Astrocyte of the spinal cord (primary cell): ENCODE measurements at places on chromosomes 3 and 15.

GRCh38 chr15:60651101-60651500 is 172.2 kb upstream of the ICE2 start:
- no peak for DNase-seq

DNA sequence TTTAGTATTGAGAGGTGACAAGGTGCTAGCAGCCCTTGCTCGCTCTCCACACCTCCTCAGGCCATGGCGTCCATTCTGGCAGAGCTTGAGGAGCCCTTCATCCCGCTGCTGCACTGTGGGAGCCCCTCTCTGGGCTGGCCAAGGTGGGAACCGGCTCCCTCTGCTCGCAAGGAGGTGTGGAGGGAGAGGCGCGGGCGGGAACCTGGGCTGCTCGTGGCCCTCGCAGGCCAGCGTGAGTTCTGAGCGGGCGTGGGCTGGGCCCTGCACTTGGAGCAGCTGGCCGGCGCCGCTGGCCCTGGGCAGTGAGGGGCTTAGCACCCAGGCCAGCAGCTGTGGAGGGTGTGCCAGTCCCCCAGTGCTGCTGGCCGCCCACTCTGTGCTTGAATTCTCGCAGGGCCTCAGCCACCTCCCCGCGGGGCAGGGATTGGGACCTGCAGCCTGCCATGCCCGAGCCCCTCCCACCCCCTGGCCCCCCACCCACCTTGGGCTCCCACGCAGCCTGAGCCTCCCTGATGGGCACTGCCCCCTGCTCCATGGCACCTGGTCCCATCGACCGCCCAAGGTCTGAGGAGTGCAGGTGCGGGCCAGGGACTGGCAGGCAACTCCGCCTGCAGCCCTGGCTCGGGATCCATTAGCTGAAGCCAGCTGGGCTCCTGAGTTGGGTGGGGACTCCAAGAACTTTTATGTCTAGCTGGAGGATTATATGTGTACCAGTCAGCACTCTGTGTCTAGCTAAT is 785.2 kb downstream of the DIPK2A start:
- no peak for DNase-seq

DNA sequence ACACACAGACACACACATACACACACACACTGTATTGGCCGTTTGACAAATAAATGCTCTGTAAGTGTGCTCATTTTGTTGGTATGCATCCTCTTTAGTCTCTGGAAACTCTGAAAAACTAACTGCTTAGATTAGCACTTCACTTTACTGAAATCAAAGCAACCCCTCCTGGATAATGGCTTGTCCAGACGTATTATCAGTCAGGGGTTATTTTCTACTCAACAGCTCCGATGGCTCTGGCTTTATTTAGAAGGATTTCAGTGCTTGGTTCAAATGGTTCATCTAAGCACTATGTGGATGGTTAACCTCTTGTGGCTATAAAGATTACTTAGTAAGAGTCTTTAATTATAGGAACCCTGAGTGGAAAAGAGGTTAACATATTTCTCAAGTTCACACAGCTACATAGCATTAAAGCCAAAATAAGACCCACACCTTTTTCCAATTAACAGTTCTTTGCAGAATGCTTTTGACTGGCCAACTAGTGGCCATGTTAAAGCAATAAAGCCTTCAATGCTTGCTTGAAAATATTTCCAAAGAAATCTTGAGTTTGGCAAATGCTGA is 516.1 kb upstream of the NAALADL2 start:
- peak; percentile 31 for DNase-seq

DNA sequence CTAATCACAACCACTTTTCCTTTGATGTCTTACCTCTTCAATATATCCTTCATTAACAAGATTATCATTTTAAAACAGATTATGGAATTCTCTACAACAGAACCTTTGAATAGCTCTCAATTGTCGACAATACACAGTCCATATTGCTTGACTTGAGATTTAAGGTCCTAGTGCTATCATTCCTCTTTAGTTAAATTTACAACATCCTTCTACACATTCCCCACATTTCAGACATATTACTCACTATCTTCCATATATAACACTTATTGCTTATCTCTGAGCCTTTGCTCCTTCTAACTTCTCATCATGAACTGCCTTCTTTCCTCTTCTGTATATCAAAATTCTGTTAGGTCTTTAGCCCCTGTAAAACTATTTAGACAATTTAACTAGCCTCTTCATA is 247.0 kb downstream of the STXBP5L start:
- DNase-seq, result no peak

- DNase-seq, result no peak
Measured at GRCh38 chr15:49605588-49605987, 15.0 kb downstream of the FAM227B start.

DNA sequence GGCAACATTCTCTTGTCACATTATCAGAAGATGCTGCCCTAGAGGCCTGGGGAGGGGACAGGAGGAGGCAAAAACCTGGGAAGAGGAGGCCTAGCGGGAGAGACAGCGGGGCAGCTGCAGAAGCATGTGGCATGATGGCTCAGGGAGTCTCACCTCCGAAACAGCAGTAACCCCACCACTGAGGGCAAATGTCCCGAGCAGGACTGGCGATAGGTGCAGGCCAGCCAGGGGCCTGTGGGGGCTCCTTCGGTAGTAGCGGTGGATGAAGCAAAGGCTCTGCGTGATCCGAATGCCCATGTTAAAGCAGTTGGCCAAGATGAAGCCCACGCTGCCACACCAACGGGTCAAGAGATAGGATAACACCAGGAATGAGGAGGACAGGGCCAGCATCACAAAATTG is 38.0 kb downstream of the RFT1 start:
- DNase-seq, result no peak

DNA sequence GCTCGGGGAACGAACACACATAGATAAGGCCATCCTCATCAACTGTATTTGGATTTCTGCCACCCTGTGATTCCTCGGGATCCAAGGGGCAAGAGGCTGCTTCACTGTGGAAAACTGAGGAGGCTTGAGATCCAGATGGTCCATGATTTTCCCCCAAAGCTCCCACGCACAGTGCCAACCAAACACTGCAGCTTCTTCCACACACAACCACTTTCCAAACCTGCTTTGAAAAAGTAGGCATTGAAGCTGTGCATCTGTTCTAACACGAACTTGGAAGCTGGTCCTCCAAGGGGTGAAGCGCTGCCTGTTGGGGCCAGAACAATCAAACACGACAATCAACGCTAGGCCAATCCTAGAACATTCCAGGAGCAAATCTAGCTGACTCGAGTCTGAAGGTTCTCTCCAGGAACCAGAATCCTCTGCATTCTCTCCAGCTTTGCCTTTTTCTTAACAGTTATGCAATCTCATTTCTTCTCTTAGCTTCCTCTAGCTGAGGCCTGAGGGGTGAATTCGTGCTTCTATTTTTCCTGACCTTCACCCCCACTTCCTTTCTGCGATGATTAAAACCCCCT is 104.4 kb downstream of the LRRK1 start:
- no peak for DNase-seq

- no peak for DNase-seq
Measured at GRCh38 chr3:11950576-11950975, 53.6 kb upstream of the SYN2 start.

DNA sequence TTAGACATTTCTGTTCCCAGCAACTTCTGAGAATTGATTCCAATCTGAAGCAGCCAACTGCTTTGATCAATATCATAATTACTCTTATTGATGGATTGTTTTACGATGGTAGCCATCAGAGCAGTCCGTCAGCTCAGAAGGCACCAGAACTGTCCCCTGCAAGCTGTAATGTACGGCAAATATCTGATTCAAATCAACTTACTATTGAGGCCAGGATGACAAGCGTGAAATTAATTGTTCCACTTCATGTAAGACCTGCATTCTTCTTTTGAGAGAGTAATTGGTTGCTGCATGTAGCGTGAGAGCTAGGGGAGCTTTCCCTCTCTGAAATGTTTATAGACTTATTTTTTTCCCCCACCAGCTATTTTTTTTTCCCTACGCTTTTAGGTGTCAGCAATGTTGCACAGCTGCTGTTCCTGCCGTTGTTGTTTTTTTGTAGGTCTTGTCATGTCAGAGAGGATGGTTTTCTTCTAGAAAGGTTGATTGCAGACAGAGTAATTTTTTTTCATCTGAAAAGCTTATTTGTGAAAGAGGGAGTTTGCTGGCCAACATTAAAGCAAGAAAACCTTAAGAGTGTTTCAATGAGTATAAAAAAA is 134.9 kb downstream of the CACNA2D3 start:
- DNase-seq, result no peak

GRCh38 chr3:34777386-34777785 is 861.9 kb upstream of the ARPP21 start:
- no peak for DNase-seq

DNA sequence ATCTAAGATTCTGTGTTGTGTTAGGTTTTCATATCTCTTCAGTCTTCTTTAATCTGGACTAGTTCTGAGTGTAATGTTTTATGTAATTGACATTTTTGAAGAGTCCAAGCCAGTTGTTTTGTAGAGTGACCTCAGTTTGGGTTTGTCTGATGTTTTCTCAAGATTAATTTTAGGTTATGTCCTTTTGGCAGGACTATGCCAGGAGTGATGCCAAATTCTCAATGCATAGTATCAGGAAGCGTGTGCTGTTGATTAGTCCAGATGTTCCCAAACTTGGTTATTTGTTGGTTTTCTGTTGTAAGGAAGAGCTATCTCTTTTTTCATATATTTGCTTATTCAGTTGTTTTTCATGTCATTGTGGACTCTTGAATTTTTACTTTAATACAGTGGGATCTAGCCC is 32.6 kb downstream of the NMD3 start:
- no peak for DNase-seq

- no peak for DNase-seq
Measured at GRCh38 chr3:4945324-4945723, 33.9 kb upstream of the BHLHE40 start.

DNA sequence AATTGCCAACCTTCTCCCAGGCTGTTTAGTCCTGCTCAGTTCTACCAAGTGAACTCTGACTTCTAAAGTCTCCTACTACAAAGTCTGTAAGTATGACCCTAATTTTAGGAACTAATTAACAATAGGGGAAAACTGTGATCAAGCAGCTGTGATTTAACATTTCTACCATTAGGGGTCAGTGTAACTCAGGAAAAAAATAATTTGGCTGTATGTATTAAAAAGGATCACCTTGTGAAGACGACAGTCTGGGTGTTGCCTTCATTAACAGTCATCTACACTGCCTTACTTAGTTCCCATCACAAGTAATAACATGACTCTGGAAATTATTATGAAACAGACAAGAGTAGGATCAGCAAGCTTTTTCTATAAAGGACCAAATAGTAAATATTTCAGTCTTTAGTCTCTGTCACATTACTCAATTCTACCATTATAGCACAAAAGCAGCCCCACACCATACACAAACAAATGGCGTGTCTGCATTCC is 4.2 kb upstream of the NPHP3 start:
- peak; percentile 37 for DNase-seq

GRCh38 chr15:39365873-39366272 is 215.0 kb upstream of the THBS1 start:
- DNase-seq, result no peak

GRCh38 chr3:159252772-159253384 is 451.0 kb downstream of the MFSD1 start:
- DNase-seq, result peak; percentile 79

DNA sequence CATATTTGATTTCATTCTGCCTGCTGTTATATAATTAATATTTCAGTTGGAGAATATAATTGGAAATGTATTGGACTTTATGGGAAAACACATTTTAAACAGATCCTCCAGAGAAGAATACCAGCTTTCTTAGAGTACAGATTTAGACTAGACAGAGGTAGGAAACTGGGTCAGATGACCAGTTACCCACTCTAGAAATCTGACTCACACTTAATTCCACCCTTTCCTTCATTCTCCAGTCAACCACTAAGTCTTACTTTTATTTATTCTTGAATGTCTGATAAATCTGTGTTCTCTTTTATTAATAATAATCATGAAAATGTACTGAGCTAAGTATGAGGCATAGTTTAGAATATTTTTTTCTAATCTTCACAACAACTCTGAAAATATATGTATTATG is 110.7 kb downstream of the LRRC49 start:
- DNase-seq, result peak; percentile 37

GRCh38 chr3:31305340-31305739 is 227.4 kb upstream of the STT3B start:
- no peak for DNase-seq

- no peak for DNase-seq
Measured at GRCh38 chr15:66963084-66963483, 102.3 kb upstream of the SMAD3 start.

- no peak for DNase-seq
Measured at GRCh38 chr3:18208856-18209255, 216.3 kb downstream of the SATB1 start.

- no peak for DNase-seq
Measured at GRCh38 chr3:11627612-11628011, 16.1 kb downstream of the VGLL4 start.

DNA sequence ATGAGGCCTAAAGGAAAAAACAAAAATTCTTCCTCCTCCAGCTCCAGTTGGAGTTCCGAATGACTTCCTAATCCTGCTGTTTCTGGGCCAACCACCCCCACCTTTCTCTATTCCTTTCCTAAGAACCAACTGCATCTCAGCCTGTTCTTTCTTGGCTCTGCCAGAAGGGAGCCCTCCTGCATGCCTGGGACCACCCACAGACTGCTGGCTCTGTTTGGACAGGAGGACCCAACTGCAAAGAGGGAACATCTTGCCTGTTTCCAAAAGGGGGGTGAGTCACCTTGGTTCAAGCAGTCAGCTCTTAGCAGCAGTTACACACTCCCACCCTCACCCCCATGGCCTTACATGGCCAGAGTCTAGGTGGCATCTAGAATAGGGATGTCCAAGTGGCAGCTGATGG is 116.0 kb upstream of the PRICKLE2 start:
- no peak for DNase-seq

DNA sequence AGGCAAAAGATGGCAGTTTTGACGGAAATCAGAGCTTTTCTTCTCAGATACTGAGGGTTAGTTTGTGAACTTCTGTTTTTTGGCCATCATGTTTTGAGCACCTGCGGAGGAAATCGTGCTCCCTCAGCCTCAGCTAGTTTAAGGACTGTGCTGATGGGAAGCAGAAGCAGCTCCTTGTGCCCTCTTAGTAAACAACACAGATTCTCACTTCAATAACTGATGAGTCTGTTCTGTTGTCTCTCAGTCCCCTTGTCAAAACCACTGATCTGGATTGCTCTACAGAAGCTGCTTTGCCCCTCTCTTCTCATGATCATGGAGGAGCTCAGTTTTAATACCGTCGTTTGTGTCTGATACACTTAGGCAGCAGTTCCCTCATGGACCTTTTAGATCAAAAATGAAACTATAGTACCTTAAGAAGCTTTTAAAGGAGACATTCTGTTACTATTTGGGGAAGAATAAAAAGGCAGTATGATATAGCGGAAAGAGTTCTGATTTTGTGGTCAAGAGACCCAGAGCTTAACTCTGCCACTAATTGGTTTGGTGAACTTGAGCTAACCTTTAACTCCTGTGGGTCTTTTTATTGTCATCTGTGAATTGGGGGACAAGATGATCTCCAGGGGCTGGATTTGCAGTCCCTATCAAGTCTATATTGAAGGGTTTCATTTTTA is 152.6 kb downstream of the BBX start:
- no peak for DNase-seq

DNA sequence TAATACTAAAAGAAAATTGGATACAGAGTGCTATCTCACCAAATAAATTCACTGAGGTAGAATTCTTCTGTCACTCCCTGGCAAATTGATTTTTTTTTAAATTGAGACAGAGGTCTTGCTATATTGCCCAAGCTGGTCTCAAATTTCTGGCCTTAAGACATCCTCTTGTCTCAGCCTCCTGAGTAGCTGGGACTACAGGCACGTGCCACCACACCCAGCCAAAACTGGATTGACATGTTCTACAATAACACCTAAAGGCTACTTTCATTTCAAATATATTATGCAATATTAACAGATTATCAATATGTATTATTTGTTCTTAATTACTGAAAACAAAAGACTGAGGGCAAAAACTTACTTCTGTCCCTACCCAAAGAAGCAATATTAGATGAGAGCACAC is 36.7 kb downstream of the TFDP2 start:
- DNase-seq, result no peak

- DNase-seq, result peak; percentile 89
Measured at GRCh38 chr15:41281236-41281635, 50.2 kb downstream of the CHP1 start.
